ENCODE measurements at places on chromosomes 5 and 9.
A peak's percentile ranks its signal among the peaks of the same experiment; 100 is the strongest.

DNA sequence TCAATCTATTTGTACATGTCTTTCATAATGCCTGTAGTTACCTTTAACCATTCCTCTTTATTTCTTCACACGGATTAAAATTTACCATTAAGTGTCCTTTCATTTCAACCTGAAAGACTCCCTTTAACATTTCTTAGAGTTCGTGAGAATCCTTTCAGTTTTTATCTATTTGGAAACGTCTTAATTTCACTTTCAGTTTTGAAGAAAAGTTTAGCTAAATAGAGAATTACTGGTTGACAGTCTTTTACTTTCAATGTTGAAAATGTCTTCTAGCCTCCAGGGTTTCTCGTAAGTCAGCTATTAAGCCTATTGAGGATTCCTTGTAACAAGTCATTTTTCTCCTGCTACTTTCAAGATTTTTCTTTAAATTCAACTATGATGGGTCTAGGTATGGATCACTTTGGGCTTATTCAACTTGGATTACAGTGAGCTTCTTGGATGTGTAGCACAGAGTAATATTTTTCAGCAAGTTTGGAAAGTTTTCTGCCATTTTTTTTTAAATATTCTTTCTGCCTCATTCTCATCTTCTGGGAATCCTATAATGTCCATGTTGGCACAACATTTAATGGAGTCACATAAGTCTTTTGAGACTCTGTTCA lies 48.5 kb downstream of the RFX3 start:
- peak overlapping the region; percentile 90 for H3K27ac ChIP-seq
- peaks cover 12% of the 10 kb centered on the region for H3K36me3 ChIP-seq
- H3K4me1 ChIP-seq, result peaks cover 72% of the 10 kb centered on the region
- no peak for DNase-seq
- peak overlapping the region; percentile 86 for H3K4me3 ChIP-seq

- H3K27me3 ChIP-seq, result no peaks in the 10 kb centered on the region
- DNase-seq, result no peak
- peak overlapping the region; percentile 89 for H3K4me3 ChIP-seq
- H3K27ac ChIP-seq, result peak overlapping the region; percentile 88
Measured at GRCh38 chr5:111511831-111512374, 432 bp downstream of the STARD4 start.

GRCh38 chr9:23700359-23700758 lies 125.7 kb downstream of the ELAVL2 start:
- no peaks in the 10 kb centered on the region for H3K27me3 ChIP-seq
- no peaks in the 10 kb centered on the region for H3K36me3 ChIP-seq
- no peak overlapping the region for H3K27ac ChIP-seq
- H3K4me1 ChIP-seq, result no peaks in the 10 kb centered on the region
- no peak overlapping the region for H3K4me3 ChIP-seq
- no peak for DNase-seq

GRCh38 chr9:113625486-113625885 lies 162.0 kb downstream of the RGS3 start:
- no peak overlapping the region for H3K4me3 ChIP-seq
- no peaks in the 10 kb centered on the region for H3K36me3 ChIP-seq
- H3K4me1 ChIP-seq, result peaks cover 24% of the 10 kb centered on the region
- DNase-seq, result no peak

GRCh38 chr9:89461265-89461664 lies 36.6 kb downstream of the SEMA4D start:
- H3K27ac ChIP-seq, result no peak overlapping the region
- no peak for DNase-seq
- H3K36me3 ChIP-seq, result peaks cover 79% of the 10 kb centered on the region
- no peaks in the 10 kb centered on the region for H3K27me3 ChIP-seq

GRCh38 chr5:9335269-9335668 lies 210.6 kb downstream of the SEMA5A start:
- H3K4me3 ChIP-seq, result no peak overlapping the region
- H3K4me1 ChIP-seq, result peaks cover 3% of the 10 kb centered on the region
- no peaks in the 10 kb centered on the region for H3K36me3 ChIP-seq
- no peaks in the 10 kb centered on the region for H3K27me3 ChIP-seq
- DNase-seq, result no peak
- no peak overlapping the region for H3K27ac ChIP-seq

DNA sequence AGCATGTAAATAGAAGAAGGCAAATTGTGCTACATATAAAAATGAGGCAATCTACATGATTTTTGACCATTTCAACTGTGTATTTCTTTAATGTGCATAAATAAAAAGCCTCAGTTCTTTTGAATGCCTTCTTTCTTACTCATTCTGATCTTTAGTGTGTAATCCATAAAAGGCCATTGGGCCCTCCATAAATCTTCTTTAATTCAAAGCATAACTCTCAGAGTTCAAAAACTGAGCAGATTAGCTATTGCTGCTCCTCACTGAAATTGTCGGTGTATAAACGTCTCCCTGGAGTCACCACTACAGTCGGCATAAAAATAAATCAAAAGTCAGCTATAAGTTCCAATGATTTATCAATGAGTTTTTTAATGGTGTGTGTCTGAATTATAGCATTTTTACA lies 45.3 kb upstream of the ADAMTSL1 start:
- H3K4me3 ChIP-seq, result no peak overlapping the region
- no peaks in the 10 kb centered on the region for H3K36me3 ChIP-seq
- no peak for DNase-seq
- H3K27ac ChIP-seq, result no peak overlapping the region

GRCh38 chr5:117794847-117795246 lies 1193.5 kb downstream of the DTWD2 start:
- H3K4me1 ChIP-seq, result no peaks in the 10 kb centered on the region
- no peaks in the 10 kb centered on the region for H3K36me3 ChIP-seq
- H3K27me3 ChIP-seq, result no peaks in the 10 kb centered on the region
- H3K4me3 ChIP-seq, result no peak overlapping the region
- no peak for DNase-seq

GRCh38 chr5:44774279-44774880 lies 34.4 kb upstream of the MRPS30 start:
- no peak for DNase-seq
- no peak overlapping the region for H3K4me3 ChIP-seq
- no peaks in the 10 kb centered on the region for H3K4me1 ChIP-seq

GRCh38 chr5:88732181-88732633 lies 150.8 kb downstream of the MEF2C start:
- no peaks in the 10 kb centered on the region for H3K36me3 ChIP-seq
- H3K4me3 ChIP-seq, result no peak overlapping the region
- no peaks in the 10 kb centered on the region for H3K4me1 ChIP-seq
- H3K27me3 ChIP-seq, result peaks cover 7% of the 10 kb centered on the region
- no peak for DNase-seq

GRCh38 chr9:93522736-93523135 lies 53.6 kb upstream of the PHF2 start:
- no peak overlapping the region for H3K4me3 ChIP-seq
- H3K27ac ChIP-seq, result no peak overlapping the region
- no peaks in the 10 kb centered on the region for H3K27me3 ChIP-seq
- H3K4me1 ChIP-seq, result peaks cover 5% of the 10 kb centered on the region

GRCh38 chr9:93198838-93199625 lies 15.1 kb downstream of the WNK2 start:
- H3K4me3 ChIP-seq, result no peak overlapping the region
- no peaks in the 10 kb centered on the region for H3K4me1 ChIP-seq
- no peaks in the 10 kb centered on the region for H3K36me3 ChIP-seq
- peaks cover 13% of the 10 kb centered on the region for H3K27me3 ChIP-seq

GRCh38 chr5:176743136-176743861 lies 67.1 kb upstream of the UNC5A start:
- peaks cover 16% of the 10 kb centered on the region for H3K4me1 ChIP-seq
- no peak overlapping the region for H3K4me3 ChIP-seq
- DNase-seq, result no peak
- H3K36me3 ChIP-seq, result no peaks in the 10 kb centered on the region
- peaks cover 72% of the 10 kb centered on the region for H3K27me3 ChIP-seq
- H3K27ac ChIP-seq, result no peak overlapping the region

DNA sequence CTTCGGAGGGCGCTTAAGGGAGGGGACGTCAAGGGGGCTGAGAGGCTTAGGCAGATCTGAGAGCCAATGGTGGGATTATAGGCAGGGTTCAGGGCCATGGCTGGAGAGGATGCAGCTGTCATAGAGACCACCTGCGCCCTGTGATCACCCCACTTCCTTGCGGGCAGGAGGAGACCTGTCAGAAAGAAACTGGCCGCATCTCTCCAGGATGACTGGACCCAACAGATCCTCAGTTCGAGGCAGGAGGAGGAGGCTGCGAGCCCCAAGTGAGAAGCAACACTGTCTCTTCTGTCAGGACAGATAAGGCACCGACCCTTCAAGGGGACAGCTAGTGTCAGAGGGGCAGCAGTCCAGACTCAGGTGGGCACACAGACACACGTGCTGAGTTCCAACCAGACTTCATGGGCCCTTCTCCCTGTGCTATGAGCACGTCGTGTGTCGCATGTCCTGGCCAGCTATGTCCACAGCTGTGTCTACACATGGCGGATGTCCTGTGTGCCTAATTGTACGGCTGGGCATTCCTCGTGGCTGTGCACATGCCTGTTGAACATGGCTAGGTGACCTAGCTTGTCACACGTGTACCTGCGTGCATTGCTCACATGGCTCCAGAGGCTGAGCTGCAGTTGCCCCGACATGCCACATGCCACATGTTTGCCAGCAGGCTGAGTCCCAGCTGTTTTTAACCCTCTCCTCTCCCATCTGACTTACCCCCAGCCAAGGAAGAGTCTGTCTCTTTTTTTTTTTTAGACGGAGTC lies 583 bp upstream of the AQP3 start:
- peaks cover 68% of the 10 kb centered on the region for H3K4me1 ChIP-seq
- peak overlapping the region; percentile 84 for H3K4me3 ChIP-seq
- H3K36me3 ChIP-seq, result peaks cover 25% of the 10 kb centered on the region
- H3K27ac ChIP-seq, result peak overlapping the region; percentile 86
- DNase-seq, result peak; percentile 27

- H3K36me3 ChIP-seq, result peaks cover 61% of the 10 kb centered on the region
- H3K4me1 ChIP-seq, result peaks cover 23% of the 10 kb centered on the region
- DNase-seq, result no peak
- H3K27me3 ChIP-seq, result no peaks in the 10 kb centered on the region
- no peak overlapping the region for H3K27ac ChIP-seq
Measured at GRCh38 chr5:76560952-76561891, 62.0 kb downstream of the F2RL2 start.

GRCh38 chr9:14258156-14258555 lies 55.8 kb downstream of the NFIB start:
- no peaks in the 10 kb centered on the region for H3K27me3 ChIP-seq
- no peak overlapping the region for H3K4me3 ChIP-seq
- no peak for DNase-seq
- no peaks in the 10 kb centered on the region for H3K36me3 ChIP-seq
- no peak overlapping the region for H3K27ac ChIP-seq
